ENCODE measurements at places on chromosomes 3 and 15. TPM values are rescaled to one million over a fixed set of nuclear protein-coding genes. Genes with fewer than 3 reads are reported as not detected.

DNA sequence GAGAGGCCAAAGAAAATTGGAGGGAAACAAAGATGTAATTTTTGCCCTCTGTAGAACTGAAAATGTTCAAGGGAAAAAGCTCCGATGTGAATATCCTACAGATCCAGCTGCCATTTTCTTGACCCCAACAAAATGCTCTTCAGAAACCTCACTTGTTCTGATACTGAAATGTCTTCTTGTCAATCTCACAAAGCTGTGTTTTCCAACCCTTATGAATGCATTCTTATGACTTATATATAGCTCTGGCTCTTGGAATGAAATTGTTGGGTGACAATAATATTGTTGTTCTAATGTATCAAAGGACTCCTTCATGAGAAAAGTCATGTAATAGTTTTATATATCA lies 157.1 kb upstream of the TGFBR2 start:
- H3K4me1 ChIP-seq = peaks cover 19% of the 10 kb centered on the region
- H3K27me3 ChIP-seq = no peaks in the 10 kb centered on the region
- no peak for DNase-seq
- H3K27ac ChIP-seq = peak overlapping the region; percentile 12

- no peak for DNase-seq
- no peak overlapping the region for H3K27ac ChIP-seq
- no peaks in the 10 kb centered on the region for H3K27me3 ChIP-seq
- H3K36me3 ChIP-seq = no peaks in the 10 kb centered on the region
- H3K4me1 ChIP-seq = no peaks in the 10 kb centered on the region
These were observed 103.9 kb downstream of the ISL2 start for GRCh38 chr15:76440441-76440840.

GRCh38 chr3:118772547-118773011 lies 262.1 kb downstream of the IGSF11 start:
- H3K36me3 ChIP-seq = no peaks in the 10 kb centered on the region
- no peaks in the 10 kb centered on the region for H3K27me3 ChIP-seq
- no peak for DNase-seq
- H3K27ac ChIP-seq = no peak overlapping the region
- no peaks in the 10 kb centered on the region for H3K4me1 ChIP-seq

RNF111 gene
- total RNA-seq = 17.8 TPM

DNA sequence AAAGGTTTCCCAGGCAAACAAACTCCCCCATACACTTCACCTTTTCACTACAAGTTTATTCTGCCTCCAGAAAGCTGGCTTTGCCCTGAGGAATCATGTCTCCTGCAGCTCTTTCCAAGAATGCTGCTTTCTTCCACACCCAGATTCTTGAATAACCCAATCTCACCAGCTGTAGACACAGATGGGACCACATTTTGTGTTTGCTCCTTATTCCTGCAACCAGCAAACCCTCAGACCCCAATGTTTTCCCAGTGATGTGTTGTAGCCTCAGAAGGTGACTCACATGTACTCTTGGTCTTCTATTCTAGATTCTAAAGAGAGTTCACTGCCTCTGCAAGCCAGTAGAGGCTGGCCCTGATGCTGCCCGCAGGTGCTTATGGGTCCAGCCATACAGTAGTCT lies 23.6 kb upstream of the TRIM59 start:
- H3K36me3 ChIP-seq = no peaks in the 10 kb centered on the region
- H3K27ac ChIP-seq = peak overlapping the region; percentile 57
- no peak overlapping the region for H3K4me3 ChIP-seq
- H3K4me1 ChIP-seq = peaks cover 54% of the 10 kb centered on the region
- peak; percentile 80 for DNase-seq

GOLGA6A gene
- not detected for total RNA-seq

DNA sequence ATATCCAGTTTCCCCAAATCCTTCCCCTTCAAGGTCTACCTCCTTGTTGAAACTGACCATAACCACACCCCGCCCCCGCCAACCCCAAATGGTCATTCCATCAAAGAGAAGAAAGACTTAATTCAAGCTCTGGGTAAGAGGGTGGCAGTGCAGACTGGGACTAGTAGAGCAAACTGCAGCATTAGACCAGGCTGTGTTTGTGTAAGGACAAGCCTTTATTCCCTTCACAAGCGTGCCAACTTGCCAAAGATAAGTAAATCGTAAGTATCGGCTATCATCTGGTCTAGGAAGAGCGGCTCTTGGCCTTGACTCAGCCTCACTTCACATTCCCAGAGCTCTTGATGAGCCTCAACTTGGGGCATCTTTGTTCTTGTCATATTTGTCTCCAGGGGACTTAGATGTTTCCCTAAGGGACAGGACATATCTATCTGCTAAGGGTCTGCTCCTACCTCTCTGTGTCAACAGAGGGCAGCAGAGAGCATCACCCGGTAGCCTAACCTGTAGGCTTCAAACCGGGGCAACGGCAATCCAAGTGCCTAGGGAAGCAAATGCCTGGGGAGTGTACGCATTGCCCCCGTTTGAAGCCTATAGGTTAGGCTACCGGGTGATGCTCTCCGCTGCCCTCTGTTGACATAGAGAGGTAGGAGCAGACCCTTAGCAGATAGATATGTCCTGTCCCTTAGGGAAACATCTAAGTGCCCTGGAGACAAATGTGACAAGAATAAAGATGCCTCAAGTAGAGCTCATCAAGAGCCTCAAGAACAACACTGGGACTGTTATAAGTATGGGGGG lies 8.9 kb upstream of the MAP3K13 start:
- H3K4me3 ChIP-seq = no peak overlapping the region
- H3K4me1 ChIP-seq = peaks cover 11% of the 10 kb centered on the region
- no peaks in the 10 kb centered on the region for H3K36me3 ChIP-seq
- DNase-seq = peak; percentile 49

DNA sequence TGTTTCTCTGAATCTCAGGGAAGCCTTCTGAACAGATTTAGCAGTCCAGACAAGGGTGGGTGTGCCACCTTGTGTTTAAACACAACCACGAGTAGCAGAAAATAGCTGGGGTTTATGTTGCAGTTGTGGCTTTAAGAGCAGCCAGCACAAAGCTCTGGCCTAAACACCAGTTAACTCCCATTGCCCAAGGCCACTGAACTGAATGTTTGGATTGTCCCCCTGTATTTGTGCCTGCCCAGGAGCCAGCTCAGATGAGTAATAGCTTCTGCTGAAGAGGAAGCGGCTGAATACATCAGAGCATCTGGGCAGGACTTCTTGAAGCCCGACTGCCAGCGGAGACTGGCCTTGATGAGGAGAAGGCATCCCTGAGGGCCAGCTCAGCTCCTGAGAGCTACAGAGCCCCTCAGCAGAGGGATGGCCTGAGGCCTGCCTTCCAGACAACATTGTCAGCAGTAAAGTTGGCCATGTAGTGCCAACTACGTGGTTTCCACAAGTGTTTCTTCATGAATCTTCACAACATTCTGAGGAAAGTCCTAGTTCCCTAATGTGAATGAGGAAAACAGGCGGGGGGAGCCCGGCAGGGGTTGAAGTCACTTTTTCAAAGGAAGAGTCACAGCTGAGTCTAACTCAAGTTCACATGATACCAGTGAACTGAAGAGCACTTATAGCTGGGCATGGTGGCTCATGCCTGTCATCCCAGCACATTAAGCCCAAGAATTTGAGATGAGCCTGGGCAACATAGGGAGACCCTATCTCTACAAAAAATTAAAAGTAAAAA lies 65.8 kb upstream of the ZBTB38 start:
- peak; percentile 91 for DNase-seq
- H3K27me3 ChIP-seq = no peaks in the 10 kb centered on the region
- H3K36me3 ChIP-seq = no peaks in the 10 kb centered on the region
- H3K27ac ChIP-seq = peak overlapping the region; percentile 88
- peaks cover 23% of the 10 kb centered on the region for H3K4me1 ChIP-seq

CCDC80 gene
- total RNA-seq = 1,174 TPM

DNA sequence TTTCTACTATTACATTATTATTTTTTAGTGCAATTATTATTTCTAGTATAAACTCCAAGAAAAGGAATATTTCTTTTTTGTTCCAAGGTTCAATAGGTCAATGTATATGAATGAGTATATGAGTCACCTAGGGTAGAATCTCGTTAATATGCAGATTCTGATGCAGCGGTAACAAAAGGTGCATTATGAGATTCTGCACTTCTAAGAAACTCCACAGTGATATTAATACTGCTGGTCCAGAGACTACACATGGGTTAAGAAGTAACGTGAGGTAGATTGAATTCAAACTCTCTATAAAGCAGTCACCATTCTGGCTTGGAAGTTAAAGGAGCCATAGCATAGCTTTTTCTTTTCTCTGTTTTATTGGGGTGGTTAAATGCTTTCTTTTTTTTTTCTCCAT lies 596.2 kb upstream of the TBL1XR1 start:
- H3K27ac ChIP-seq = no peak overlapping the region
- no peak for DNase-seq
- H3K4me3 ChIP-seq = no peak overlapping the region
- peaks cover 13% of the 10 kb centered on the region for H3K4me1 ChIP-seq
- H3K36me3 ChIP-seq = no peaks in the 10 kb centered on the region

LRTM1 gene
- not detected for total RNA-seq

ATP1B3 gene
- 65.4 TPM for total RNA-seq

DNA sequence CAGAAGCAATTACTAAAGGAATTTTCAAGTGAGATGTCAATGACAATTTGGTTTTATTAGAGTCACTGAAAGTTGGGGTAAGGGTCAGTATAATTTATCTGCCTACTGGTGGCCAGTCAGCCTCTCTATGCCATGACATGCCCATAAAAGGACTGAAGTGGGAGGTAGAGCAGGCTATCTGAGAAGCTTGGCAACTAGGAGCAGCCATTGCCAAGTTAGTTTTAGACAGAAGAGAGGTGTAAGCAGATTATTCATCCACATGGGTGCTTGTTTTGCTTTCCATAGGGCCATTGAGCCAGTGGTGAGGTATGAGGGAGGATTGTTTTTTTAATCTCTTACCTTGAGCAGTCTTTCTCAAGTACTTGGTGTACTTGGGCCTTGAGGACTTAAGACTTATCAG lies 8.1 kb upstream of the RBP1 start:
- no peaks in the 10 kb centered on the region for H3K27me3 ChIP-seq
- no peak overlapping the region for H3K27ac ChIP-seq

GRCh38 chr3:65044401-65044800 lies 356.6 kb upstream of the ADAMTS9 start:
- DNase-seq = no peak
- no peak overlapping the region for H3K4me3 ChIP-seq
- H3K4me1 ChIP-seq = 0 out of 2 replicates have a peak, but pooled peaks cover 2% of the 10 kb centered on the region
- H3K36me3 ChIP-seq = no peaks in the 10 kb centered on the region
- no peak overlapping the region for H3K27ac ChIP-seq

DNA sequence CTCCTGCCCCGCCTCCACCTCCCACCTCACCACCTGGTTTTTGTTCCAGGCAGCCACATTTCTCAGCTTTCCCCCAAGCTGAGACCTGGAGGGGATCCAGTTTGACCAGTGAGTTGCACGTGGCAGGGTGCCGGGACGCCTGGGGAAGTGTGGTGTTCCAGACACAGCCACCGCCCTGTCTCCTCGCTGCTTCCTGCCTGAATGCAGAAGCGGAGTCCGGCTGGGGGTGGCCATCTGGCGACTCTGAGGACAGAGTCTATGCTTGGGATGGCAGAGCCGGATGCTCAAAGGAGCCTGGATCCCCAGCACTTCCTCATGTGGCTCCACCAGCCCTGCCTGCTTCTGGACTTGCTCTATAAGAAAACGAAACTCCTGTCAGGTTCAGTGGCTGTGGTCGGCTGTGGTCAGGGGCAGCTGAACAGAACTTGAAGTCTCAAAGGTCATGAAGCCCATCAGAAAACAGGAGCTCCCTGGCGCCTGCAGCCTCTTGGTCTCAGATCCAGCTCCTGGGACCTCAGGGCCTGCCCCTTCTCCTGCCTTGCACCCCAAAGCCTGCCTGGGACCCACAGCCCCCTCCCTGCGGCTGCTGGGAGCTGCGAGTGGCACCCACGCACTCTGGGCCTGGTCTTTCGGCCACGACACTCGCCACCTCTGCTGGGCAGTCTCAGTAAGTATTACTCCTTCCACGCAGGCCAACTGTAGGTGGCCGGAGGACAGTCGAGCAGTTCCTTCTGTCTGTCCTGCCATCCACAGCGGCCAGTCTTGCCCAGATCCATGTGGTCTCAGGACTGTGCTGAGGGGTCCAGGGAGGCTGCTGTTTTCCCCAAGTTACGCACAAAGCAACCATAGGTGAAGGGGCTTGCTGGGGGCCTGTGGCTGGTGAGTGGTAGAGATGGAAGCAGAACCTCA lies 112.8 kb upstream of the MEF2A start:
- no peak overlapping the region for H3K27ac ChIP-seq
- H3K36me3 ChIP-seq = no peaks in the 10 kb centered on the region
- no peak for DNase-seq
- H3K4me1 ChIP-seq = peaks cover 25% of the 10 kb centered on the region

GRCh38 chr15:40054605-40054854 lies 15.5 kb upstream of the SRP14 start:
- H3K27ac ChIP-seq = no peak overlapping the region
- peaks cover 28% of the 10 kb centered on the region for H3K4me1 ChIP-seq
- no peaks in the 10 kb centered on the region for H3K36me3 ChIP-seq

MEGF11 gene
- not detected for total RNA-seq

TMEM108 gene
- not detected for total RNA-seq

DNA sequence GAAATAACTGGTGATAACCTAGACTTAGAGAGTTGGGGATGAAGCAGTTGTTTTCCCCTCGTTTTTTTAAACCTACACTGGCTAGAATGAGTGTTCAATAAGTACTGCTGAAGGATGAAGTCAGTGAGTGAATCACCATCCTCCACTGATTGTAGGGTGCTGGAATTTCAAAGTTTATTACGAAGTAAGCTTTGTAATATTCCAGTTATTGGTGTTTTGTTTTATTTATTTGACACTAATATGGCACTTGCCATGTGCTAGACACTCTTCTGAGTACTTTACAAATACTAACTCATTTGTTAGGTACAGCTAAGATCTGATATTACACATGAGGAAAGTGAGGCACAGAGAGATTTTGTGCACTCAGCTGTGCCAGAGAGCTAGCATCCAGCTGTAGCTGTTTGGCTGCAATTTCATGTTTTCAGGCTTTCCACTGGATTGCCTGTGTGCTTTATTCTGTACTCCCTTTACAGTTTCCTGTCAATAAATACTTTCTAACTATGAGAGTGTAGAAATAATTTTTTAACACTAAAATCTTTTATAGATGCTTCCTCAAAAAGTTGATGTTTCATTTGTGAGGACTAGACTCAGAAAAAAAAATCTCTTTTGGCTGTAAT lies 5.8 kb downstream of the MAP2K5 start:
- peak overlapping the region; percentile 69 for H3K27ac ChIP-seq
- DNase-seq = peak; percentile 84
- H3K36me3 ChIP-seq = no peaks in the 10 kb centered on the region
- H3K4me3 ChIP-seq = peak overlapping the region; percentile 23
- H3K4me1 ChIP-seq = peaks cover 26% of the 10 kb centered on the region

PHC3 gene
- 17.5 TPM for total RNA-seq

- DNase-seq = peak; percentile 56
- no peak overlapping the region for H3K27ac ChIP-seq
- no peaks in the 10 kb centered on the region for H3K36me3 ChIP-seq
- H3K4me1 ChIP-seq = peaks cover 22% of the 10 kb centered on the region
These were observed 45.8 kb downstream of the ALDH1A2 start for GRCh38 chr15:58019503-58020376.

Data from GM23248 (cell line).